ENCODE measurements at places on chromosomes 3 and 15. TPM values are rescaled to one million over a fixed set of nuclear protein-coding genes. Genes with fewer than 3 reads are reported as not detected.

Gene CHAC1
- total RNA-seq, result 42.7 TPM

Gene DBR1
- 13.8 TPM for total RNA-seq

Gene TM4SF18
- total RNA-seq, result not detected

Gene ECE2
- not detected for total RNA-seq

Gene QTRT2
- 10.6 TPM for total RNA-seq

Gene SPINK8
- total RNA-seq, result not detected
